ENCODE measurements at places on chromosomes 11 and 22.

DNA sequence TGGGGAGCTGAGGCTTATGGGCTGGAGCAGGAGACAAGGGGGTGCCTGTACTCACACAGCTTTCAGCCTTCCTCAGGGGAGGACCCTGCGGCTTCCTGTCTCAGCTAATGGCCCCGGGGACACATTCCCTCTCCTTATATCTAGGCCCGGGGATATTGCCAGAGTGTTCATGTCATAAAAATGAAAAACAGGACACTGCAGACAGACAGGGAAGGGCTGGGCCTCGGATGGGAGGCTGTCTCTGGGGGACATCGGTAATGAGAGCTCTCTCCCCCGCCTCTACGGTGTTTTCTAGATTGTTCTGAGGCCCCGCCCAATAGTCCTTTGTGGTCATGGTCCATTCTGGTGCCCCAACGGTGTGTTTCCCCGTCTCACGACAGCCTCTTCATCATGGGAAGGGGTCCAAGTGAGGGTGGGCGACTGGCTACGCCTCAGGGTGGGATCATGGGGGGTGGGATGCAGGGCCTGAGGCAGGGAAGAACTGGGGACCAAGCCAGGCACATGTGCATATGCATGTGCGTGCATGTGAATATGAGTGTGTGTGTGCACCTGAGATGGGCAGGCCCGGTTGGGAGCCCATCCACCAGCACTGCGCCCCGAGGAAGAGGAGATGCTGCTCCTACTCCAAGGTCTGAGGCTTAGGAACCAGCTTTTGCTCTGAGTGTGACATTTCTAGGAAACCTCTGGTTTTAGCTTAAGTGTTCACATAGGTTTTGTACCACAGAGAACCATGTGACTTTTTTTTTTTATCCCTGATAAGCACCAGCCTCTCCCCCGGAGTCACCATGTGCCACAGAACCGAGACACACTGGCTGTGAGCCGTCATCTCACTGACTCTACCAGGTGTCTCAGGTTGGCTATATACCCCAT lies 5.3 kb downstream of the ARVCF start:
- no peak for DNase-seq

DNA sequence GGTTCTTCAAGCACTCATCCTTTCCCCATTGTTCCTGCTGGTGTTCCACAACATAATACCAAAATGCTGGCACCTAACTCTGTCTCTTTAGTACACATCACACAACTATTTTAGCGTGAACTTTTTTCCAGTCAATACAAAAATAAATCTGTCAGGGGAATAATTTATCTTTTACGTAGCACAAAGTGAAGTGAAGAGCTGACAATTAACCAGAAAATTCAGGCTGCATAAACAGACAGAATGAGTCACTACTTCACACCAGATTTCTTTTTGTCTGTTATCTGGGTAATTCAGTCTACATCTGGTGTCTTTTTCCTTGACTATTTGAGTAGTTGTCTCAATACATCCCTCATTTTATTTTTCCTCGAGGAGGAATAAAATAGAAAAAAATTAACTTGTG lies 7.9 kb upstream of the ETS1 start:
- no peak for DNase-seq

DNA sequence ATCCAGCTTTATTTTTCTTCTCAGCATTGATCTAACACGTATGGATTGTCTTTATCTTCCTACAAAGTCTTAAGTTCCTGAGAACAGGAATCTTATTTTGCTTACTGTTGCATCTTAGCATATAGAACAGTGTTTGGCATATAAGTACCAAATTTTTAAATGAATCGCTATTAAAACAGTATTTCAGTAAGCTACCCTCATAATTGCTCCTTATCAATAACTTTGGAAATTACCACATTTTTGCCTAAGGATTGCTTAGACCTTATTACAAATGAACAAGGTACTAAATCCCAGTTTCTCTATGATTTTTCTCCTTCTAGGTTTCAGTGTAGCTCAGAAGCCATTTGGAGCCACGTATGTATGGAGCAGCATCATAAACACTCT lies 9.7 kb downstream of the DEPDC7 start:
- no peak for DNase-seq

- no peak for DNase-seq
Observed at GRCh38 chr11:87493516-87493915, 455.8 kb downstream of the TMEM135 start.

GRCh38 chr11:8693010-8693551 lies 10.5 kb downstream of the RPL27A start:
- DNase-seq, result no peak
